ENCODE measurements at places on chromosomes 3 and 15.

DNA sequence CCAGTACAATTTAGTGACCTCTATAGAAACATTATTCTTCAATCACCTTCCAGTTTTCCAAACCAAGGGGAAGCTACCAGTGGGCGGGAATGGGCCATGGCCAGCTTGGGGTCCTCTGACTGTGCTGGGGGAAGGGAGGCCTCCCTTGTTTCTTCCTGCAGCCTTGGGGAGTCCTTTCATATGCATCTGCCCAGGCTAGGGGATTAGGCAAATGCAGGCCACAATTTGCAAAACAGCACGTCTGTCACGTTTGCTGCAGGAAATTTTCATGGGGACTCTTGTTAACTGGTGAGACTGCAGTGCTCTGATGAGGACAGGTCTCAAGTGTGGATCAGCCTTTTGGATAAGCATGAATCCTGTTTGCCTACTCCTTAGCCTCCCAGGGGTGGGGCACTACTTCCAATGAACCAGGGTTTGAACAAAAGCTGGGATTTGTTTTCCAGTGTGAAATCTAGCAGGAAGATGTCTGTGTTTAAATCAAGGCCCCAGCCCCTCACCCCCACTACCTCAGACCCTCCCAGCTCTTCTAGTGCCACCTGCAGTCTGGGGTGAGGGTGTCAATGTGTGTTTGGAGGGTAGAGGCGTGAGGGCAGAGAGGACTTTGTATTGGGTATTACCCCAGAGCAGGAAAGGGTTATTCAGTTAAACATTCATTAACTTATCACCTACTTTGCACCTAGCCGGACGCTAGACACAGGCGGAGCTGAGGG, 219.9 kb downstream of the OPA1 start:
- no peak for DNase-seq

DNA sequence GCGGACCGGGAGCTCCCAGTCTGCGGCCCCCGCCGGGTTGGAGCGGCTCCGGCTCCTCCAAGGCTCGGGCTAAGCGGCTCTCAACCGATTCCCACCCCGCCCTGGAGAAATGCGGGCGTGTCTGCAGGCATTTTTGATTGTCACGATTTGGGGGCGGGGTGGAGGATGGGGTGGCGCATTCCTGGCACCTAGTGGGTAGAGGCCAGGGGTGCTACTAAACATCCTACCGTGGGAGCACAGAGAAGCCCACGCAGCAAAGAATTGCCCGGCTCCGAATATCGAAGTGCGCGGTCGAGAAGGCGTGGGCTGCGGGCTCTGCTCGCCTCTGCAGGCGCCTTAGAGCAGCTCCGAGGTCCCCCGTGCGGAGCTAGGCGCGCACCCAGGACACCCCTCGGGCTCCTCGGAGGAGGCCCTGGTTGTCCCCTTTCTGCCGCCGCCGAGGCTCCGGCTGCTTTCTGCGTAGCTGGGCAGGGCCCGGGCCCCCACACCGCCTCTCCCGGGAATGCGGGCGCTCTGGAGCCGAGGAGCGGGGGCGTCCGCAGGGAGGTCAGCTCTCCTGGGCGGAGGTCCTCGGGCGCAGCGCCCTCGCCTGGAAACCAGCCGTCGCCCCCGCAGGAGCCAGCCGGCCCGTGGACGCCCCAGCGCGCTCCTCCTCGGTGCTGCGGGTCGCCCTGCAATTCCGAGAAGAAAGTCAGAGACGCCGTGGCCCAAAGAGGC, 16.5 kb upstream of the LAMP3 start:
- peak; percentile 13 for DNase-seq

DNA sequence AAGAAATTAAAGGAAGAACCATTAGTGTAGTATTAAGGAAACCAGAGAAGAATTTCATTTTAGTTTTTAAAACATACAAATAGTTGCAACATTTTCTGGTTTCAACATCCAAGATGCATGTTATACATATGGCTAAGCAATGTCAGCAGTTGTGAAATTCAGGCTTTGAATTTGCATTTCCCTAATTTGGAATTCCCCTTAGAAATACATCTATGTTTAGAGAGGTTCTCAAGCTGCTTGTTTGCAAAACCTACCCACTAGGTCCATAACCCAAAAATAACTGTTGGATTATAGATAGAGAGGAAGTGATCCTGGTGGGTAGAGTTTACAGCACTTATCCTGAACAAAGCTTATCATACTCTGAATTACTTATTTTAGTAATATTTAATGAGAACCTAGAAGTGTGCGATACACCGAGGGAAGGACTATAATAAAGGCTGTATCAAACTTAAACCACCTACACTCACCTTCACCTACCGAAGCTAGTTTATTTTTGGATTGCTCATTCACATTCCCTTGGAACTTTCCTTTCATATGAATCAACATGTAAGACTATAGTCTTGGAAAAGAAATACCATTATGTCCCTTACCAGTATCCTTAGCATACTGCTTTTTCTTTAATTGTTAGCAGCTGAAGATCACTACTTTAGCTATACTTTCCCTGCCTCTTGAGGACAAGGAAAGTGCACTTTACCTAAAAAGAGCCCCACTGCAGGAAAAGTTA, 60.6 kb downstream of the CHAC1 start:
- DNase-seq, result no peak

GRCh38 chr15:79932447-79932846, 35.6 kb upstream of the MTHFS start:
- no peak for DNase-seq

DNA sequence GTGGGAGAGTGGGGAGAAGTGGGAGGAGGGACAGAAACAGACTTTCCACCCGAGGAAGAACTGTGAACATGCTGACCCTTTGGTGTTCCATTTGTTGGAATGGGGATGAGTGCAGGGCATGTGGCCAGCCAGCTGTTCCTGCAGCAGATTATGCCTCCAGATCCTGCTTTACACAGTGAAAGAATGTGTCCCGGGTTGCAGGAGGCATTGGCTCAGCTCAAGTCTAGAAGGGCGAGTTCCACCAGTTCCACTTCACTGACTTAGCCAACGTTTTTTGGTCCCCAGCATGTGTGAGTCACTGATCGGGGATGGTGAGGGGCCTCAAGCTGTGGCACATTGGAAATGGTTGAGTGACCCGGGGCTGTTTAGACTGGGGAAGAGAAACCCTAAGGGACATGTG, 307.0 kb upstream of the ROPN1 start:
- no peak for DNase-seq

GRCh38 chr15:79060175-79060574, 30.4 kb downstream of the RASGRF1 start:
- no peak for DNase-seq

DNA sequence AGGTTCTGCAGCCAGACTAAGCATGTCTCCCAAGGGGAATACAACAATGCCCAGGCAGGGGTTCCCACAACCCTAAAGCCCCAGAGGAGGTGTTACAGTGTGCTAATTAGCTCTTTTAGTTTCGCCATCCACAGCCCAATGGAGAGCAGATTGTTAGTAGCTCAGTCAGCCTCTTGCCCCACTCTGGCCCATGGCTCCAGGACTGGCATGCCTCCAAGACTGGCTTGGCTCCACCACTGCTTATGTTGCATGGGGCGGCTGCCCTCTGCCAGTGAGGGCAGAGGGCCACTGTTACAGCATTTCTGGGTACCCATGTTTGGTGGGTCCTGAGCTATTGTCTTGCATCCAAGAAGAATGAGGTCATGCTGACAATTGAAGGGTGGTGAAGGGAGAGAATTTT, 231.1 kb upstream of the MDFIC2 start:
- DNase-seq, result no peak

- DNase-seq, result no peak
These were observed 425.6 kb downstream of the NR2F2 start for GRCh38 chr15:96756146-96756545.

DNA sequence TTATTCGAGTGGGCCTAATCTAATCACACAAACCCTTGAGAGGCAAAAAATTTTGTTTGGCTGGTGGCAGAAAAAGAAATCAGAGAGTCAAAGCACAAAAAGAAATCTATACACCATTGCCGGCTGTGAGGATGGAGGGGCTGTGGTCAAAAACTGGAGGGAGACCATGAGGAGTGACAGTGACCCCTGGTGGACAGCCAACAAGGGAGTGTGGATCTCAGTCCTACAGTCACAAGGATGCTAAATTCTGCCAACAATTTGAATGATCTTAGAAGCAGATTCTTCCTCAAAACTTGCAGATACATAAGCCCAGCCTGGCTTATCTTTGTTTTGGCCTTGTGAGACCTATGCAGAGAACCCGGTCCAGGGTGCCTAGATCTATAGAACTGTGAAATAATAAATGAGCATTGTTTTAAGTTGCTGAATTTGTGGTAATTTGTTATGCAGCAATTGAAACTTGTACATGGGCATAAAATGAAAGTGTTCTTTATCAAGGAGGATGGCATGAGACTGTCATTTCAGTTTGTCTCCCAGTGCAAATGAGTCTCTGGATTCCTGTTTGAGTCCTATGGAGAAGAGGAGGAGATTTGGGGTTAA, 103.0 kb upstream of the ARHGEF26 start:
- no peak for DNase-seq

GRCh38 chr3:83802801-83803200, 1156.0 kb upstream of the CADM2 start:
- no peak for DNase-seq

DNA sequence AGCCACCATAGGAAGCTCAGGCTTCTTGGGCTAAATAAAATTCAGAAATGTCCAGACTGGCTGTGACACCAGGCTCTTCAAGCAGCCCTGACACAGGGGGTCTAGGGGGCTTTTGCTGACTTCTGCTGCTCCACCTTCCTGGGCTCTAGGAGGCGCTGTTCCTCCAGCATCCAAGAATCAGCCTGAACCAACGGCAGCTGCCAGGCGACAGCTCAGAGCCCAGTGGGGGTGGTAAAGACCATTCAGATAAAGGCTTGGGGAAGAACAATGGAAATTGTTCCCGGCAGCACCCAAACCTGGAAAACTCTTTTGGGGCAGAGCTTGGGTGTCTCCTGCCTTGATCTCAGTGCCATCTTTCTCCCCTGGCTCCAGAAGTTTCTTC, 21.6 kb upstream of the PSTPIP1 start:
- DNase-seq, result peak; percentile 52

DNA sequence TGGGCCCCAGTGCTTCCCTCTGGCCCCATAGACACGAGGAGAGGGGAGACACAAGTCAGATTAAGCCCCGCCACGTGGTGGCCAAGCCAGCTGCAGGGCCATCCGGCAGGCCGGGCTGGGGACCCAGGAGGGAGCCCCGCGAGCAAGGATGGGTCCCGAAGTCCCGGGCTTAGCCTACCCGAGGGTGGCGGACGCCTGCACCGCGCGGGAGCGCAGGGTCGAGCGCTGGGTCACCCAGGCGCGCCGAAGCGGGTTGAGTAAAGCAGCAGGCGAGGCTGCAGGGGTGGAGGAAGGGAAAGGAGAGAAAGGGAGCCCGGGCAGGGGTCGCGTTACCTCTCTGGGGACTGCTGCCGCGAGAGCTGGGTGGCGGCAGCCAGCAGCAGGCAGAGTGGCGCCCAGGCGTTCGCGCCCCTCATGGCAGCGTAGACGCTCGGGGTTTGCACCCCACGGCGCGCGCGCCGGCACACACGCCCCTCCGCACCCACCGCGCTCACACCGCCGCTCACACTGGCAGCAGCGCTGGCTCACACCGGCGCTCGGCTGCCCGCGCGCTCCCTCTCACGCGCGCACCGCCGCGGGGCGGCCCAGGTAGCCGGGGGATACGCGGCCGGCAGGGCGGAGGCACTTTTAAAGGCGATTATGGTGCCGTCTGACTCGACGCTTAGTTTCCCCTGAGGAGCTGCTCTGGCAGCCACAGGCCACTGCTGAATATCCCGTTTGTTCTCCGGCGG, at the start of gene PCOLCE2:
TSS of gene PCOLCE2 (minus strand) at position 603 of the 731 bp plus-strand sequence. CDS start at position 416, 187 bp downstream.
- DNase-seq, result no peak

GRCh38 chr3:47344971-47345370, 35.9 kb upstream of the PTPN23 start:
- DNase-seq, result no peak

DNA sequence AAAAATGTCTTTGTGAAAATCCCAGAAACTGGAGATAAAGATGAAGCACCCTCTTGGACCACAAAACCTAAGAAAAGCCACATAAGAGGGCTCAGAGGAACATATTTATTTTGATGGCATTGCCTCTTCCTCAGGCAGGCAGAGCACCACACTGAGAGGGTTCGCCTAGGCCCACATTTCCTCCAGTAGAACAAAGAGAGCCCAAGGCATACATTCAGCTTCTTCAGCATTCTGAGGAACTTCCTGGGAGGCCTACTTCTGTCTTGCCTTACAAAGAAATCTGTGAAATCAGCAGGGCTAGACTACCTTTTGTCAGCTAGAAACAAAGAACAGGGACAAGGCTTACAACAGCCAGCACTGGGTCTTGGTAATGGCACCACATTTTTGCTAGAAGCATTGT, 1325.3 kb downstream of the SI start:
- no peak for DNase-seq

- DNase-seq, result no peak
These were observed 334.8 kb downstream of the NAALADL2 start for GRCh38 chr3:175193815-175194518.

DNA sequence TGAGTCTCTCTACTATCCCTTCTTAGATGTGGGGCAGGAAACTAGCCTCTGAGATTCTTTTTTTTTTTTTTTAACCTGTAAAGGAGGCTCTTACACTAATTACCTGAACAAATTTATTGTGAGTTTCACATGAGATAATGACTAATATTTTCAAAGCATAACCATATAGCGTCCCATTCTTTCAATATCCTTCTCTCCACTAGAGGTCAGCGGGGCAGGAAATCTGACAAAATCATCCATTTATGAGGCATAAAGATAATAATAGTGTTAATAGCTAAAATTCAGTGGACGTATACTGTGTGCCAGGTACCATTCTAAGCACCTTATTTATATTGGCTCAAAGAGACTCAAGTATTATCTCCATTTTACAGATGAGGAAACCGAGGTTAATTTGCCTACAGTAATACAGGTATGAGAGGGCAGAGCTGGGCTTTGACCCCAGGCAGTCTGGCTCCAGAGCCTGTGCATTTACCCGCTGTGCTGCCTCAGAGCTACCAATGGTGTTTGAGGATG, 16.3 kb upstream of the SMAD6 start:
- DNase-seq, result no peak

DNA sequence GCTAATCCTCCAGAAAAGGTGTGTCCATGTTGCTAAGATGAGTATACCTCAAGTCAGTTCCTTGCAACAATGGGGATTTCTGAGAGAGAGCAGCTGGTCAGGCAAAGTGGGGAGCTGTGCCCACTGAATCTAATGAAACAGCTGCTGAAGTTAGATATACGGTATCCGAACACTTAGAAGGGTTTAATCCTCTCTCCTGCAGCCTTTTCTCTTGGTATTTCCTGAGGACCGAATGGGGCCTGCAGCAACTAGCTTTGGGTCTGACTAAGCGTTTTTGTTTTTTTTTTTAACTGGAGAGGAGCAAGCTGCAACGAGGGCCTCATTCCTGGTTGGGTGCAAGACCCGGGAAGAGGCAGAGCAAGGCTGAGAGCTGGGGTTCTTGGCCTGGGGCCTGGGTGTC, 37.6 kb upstream of the BNC1 start:
- DNase-seq, result no peak

- DNase-seq, result no peak
These were observed 73.5 kb downstream of the VGLL4 start for GRCh38 chr3:11570251-11570650.

GRCh38 chr15:69080295-69081248, 66.1 kb downstream of the NOX5 start:
- DNase-seq, result no peak

- no peak for DNase-seq
These were observed 592.5 kb downstream of the MECOM start for GRCh38 chr3:169071003-169071402.

Measured in central memory CD4-positive, alpha-beta T cell (primary cell).